GM20000 (cell line): ENCODE measurements at places on chromosomes 11 and 22.

- peak; percentile 91 for DNase-seq
Observed at GRCh38 chr11:72238040-72238450, 5.9 kb downstream of the PHOX2A start.

- DNase-seq = no peak
Observed at GRCh38 chr22:19131685-19132015, 542 bp downstream of the TSSK2 start.

GRCh38 chr22:21861851-21862250, 5.6 kb downstream of the MAPK1 start:
- DNase-seq = no peak

GRCh38 chr22:19841641-19842392, 12.9 kb downstream of the GNB1L start:
- DNase-seq = no peak

DNA sequence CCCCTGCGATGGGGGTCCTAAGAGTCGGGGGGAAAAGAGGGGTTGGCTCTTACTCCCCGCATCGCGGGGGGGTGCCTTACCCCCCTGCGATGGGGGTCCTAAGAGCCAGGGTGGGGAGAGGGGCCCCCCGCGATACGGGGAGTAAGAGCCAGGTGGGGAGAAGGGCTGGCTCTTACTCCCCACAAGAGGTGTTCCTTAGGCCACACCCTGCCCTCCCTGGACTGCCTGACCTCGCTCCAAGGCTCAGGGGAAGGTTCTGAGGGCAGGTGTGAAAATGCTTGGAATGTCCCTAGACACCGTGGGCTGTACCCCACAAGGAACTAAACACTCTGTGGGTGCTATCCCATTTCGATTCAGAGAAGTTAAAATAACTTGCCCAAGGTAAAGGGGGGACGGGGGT, 7.8 kb downstream of the UNC93B1 start:
- no peak for DNase-seq

DNA sequence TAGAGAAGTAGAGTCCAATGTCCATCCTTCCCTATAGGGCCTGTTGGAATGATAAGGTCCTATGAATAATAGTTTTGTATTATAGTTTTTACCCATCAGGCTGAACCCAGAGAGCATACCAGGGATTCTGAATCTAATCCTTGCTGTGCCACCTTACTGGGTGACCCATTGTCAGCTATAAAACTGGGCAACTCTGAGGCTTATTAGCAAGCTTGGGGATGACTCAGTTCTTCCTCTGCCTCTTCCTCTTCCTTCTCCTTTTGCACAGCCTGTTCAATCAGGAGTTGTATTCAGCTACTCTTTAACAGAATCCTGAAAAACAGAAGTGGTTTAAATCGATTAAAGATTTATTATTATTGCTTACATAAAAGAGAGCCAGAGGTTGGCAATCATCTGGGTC, 8.9 kb downstream of the HEPHL1 start:
- no peak for DNase-seq

GRCh38 chr11:63999349-64000025, 13.2 kb downstream of the OTUB1 start:
- DNase-seq = peak; percentile 86

GRCh38 chr11:62399878-62400266, 19.0 kb upstream of the SCGB1A1 start:
- no peak for DNase-seq

GRCh38 chr11:117559698-117560097, 232.0 kb downstream of the CEP164 start:
- DNase-seq = no peak

DNA sequence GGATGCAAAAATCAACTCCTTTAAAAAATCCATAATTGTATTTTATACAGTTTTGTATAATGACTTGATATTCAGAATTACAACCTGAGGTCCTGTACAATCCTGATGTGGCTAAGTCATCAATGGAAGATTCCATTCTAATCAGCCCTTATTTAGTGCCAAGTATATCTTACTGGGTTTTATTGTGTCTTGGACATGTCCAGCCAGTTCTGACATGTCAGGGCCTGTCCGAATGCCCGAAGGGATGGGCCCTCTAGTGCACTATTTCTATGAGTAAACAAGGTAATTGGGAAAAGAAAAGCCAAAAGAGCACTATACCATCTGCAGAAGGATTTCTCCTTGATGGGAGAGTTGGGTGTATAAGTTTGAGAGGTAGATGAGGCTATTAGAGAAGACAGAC, 412.9 kb downstream of the METTL15 start:
- DNase-seq = no peak

DNA sequence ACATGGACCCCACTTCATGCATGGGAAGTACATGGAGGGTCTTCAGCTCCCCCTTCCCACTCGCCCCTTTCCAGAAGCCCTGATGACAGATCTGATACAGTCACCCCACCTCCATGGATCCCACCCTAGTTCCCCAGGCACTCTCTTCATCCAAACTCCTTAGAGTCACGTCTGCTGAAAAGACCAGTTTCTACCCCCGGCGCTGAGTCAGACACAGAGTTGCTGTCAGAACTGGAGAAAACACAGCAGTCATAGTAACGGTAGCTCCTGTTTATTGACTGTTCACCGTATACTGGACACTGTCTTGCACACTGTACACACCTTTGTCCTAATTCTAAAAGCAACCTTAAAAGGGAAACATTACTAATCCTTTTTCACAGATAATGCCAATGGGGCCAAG, 29.1 kb downstream of the DRD2 start:
- DNase-seq = no peak

- DNase-seq = no peak
Observed at GRCh38 chr22:50189184-50189848, 3.6 kb downstream of the TRABD start.

GRCh38 chr22:49879871-49880270, 26.2 kb downstream of the ZBED4 start:
- DNase-seq = no peak

DNA sequence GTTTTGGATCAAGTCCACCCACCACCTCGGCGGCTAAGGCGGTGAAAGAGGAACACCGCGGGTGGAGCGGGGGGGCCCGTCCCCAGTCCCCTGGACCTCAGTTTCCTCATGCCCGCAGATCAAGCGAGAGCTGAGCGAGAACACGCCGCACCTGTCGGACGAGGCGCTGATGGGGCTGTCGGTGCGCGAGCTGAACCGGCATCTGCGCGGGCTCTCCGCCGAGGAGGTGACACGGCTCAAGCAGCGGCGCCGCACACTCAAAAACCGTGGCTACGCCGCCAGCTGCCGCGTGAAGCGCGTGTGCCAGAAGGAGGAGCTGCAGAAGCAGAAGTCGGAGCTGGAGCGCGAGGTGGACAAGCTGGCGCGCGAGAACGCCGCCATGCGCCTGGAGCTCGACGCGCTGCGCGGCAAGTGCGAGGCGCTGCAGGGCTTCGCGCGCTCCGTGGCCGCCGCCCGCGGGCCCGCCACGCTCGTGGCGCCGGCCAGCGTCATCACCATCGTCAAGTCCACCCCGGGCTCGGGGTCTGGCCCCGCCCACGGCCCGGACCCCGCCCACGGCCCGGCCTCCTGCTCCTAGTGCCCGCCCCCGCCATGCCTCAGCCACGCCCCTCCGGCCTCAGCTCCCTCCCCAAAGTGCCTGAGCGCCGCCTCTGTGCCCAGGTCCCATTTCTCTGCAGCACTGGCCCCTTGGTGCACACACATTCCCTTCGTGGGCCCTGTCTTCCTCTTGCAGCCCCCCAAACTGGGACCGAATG, 12.7 kb downstream of the MAFF start:
- peak; percentile 90 for DNase-seq

DNA sequence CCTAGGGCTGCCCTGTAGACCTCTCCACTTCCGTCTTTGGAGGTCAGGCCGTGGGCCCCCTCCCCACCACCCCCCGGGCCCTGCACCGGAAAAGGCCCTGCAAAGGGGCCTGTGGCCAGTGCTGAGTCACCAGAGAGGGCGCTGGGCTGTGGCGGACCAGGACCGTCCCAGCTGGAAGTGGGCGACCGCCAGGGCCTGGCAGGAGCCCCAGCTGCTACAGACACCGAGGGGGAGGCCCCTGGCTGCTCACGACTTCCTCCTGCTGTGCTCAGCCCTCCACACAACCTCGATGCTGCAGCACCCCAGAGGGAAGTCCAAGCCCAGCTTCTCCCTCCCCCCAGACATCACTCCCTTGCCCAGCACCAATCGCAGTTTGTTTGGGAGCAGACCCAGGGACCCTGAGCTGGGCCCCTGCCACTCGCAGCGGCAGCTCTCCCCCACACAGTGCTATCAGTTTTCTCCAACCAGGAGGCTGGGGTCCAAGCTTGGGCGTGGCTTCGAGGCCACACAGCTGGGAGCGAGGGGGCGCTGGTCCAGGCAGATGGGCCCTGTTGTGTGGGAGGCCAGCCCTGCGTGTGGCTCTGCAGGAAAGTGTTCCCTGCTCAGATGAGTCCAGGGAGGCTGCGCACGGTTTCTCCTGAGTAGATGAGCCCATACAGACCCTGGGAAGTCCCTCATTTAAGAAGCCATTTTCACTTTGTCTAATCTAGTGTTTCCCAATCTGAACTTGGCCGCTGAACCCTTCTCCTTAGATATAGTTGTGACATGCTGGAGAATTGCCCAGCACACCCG, 5.6 kb upstream of the SH3BP1 start:
- peak; percentile 89 for DNase-seq

DNA sequence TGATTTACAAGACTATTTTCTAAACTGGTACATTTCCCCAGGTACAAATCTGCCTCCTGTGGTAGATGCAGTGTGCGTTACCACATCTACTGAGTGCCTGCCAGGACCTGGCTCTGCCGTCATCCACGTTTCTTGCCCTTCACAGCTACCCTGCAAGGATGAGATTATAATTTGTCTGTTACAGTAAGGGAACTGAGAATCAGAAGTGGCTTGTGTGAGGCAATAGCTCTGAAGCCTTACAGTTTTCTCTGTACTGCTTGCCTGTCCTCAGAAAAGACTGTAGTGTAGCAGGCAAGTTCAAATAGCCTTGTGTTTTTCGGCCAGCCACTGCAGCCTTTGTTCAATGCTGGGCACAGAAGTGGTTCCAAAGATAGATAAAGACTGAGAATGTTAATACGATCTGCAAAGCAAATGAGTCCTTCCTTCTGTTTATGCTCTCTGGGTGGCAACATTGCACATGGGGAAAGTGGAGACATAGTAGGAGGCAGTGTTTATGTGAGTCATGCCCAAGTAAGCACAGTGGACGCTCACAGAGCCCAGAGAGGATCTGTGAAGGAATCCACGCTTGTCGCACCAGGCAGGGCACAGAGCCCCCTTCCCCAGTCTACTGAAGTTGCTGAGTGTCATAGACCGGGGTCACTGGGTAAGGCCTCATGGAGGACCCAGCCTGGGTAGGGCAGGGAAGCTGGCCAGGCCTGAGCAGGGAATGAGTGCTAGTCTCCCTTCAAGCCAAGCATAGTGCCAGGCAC, 49.1 kb downstream of the MICAL2 start:
- no peak for DNase-seq

DNA sequence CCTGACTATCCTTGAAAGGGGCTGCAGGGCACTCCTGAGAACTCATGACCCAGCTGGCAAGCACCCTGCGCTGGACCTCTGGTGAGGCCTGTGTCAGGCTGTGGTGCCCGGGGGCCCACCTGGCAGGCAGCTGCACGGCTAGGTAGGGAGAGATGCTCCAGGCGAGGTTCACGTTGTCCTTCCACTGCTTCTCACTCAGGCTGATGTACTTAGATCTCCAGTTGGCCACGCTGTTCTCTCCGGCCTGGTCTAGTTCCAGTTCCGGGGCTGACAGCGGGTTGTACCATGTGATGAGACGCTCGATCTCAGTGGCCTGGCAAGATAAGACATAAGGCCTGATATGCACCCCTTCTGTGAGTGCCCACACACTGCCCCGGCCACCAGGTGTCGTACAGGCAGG, 44.7 kb upstream of the SERPIND1 start:
- no peak for DNase-seq

GRCh38 chr11:71477641-71478527, 24.9 kb downstream of the NADSYN1 start:
- DNase-seq = no peak

GRCh38 chr11:34146866-34147265, 41.4 kb downstream of the NAT10 start:
- DNase-seq = no peak

DNA sequence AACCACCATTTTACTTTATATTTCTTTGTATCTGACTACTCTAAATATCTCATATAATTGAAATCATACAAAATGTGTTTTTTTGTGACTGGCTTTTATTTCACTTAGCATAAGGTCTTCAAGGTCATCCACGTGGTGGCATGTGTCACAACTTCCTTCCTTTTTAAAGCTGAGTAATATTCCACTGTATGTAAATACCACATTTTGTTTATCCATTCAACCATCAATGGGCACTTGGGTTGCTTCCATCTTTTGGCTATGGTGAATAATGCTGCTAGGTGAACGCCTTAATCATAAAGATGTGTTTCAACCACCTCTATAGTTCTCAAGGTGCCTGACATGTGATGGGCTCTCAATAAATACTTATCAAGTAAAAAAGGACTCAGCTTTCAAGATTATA, 15.5 kb downstream of the RAB30 start:
- DNase-seq = no peak

DNA sequence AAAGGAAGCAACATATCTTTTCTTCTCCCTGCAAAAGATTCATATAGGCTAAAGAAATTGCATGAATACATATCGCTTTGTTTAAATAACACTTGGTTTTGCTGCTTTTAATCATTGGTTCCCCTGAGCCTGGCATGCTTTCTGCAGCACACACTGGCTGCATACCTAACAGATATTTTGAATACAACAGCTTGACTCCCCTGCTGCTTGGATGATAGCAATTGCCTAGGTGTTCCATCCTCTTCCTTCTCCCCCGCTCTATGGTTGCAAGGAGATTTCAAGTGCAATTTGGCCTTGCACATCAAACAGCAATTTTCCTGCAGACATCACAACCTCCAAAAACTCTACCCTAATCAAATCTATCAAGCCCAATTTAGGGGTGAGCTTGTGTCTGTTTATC, 430.0 kb downstream of the NTM start:
- no peak for DNase-seq

DNA sequence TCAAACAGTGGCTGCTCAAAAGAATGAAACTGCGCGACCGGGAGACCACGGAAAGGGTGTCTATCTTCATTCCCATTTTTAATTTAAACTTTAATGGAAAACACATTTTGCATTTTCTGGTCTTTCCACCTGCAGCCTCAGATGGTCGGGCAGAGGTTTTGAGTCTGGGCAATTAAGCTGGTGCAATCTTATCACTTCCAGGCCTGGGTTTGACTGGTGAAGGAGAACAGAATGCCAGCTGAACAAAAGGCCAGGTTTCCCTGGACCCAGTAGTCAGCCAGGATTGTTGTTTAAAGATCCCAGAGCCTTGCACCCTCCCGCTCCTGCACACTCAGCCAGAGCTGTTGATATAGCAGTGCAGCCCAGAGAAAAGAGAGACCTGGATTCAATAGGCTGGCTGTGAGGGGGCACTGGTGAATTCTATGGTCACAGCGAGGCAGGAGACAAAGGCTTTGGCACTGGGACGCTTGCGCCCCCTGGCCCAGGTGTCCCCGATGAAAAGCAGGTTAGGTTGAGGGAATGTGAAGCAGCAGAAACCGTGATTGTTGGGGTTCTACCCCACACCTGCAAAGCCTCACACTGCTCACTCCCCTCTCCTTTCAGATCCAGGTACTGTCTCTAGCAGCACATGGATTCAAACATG, 83.6 kb downstream of the FLI1 start:
- no peak for DNase-seq

GRCh38 chr11:130488848-130489584, 40.6 kb downstream of the ADAMTS15 start:
- DNase-seq = peak; percentile 2

GRCh38 chr22:21952586-21953571, at the start of gene PPM1F:
Gene PPM1F, minus strand, starts transcription at chr22:21952848. Its CDS starts 6,800 bp downstream, at chr22:21946048.
- DNase-seq = peak; percentile 99
